ENCODE measurements at places on chromosomes 16 and 17. TPM values are rescaled to one million over a fixed set of nuclear protein-coding genes. Genes with fewer than 3 reads are reported as not detected.

ITGAL gene
- 0.06 TPM for polyA plus RNA-seq

SREBF1 gene
- 14.2 TPM for polyA plus RNA-seq

RND2 gene
- 0.89 TPM for polyA plus RNA-seq

ELMO3 gene
- polyA plus RNA-seq, result 0.56 TPM

CRYM gene
- polyA plus RNA-seq, result not detected

RHBDL3 gene
- 0.04 TPM for polyA plus RNA-seq

ZNHIT3 gene
- polyA plus RNA-seq, result 43.6 TPM

GSG1L2 gene
- polyA plus RNA-seq, result not detected

CDH13 gene
- 86.2 TPM for polyA plus RNA-seq

RAP1GAP2 gene
- 4.8 TPM for polyA plus RNA-seq

ADAM11 gene
- 0.31 TPM for polyA plus RNA-seq
